AG20443 (cell line): ENCODE measurements at places on chromosomes 5 and 9.

- no peak for DNase-seq
These were observed 122.5 kb upstream of the RFX3 start for GRCh38 chr9:3648266-3648665.

DNA sequence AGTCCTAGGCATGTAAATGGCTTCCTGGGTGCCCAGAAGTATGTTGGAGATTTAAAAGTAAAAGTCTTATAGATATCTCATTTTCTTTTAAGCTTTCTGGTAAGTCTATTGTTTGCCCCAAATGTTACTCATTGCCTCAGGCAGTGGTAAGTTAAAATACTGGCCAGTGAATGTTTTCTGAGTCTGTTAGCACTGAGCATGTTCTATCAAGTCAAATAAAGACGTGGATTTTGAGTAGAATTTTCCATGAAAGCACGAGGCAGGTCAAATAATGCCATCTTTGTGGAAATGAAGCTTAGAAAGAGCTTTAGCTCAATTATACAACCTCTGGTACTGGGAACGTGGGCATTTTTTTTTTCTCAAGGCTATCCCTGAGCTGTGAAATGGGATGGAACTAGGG lies 651.3 kb upstream of the ACO1 start:
- no peak for DNase-seq

GRCh38 chr5:170700503-170700902 lies 83.0 kb upstream of the GABRP start:
- no peak for DNase-seq

GRCh38 chr5:78659114-78659513 lies 10.5 kb upstream of the LHFPL2 start:
- DNase-seq = no peak

- no peak for DNase-seq
These were observed 3.0 kb upstream of the CTSV start for GRCh38 chr9:97041898-97042297.

DNA sequence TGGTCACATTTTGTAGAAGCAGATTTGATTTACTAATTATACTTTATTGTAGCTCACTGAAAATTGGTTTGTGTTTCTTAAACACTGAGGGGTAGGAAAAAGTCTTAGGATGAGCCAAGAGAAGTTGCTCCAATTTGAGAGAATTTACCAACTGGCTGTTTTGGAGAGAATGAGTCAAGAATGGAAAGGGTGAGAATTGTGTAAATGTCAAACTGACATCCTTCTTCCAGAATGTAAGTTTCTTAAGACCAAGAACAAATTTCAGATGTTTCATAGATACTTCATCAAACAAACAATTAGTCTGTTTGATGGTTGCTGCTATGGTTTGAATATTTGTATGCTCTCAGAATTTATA lies 106.2 kb upstream of the TXNDC8 start:
- peak; percentile 34 for DNase-seq

DNA sequence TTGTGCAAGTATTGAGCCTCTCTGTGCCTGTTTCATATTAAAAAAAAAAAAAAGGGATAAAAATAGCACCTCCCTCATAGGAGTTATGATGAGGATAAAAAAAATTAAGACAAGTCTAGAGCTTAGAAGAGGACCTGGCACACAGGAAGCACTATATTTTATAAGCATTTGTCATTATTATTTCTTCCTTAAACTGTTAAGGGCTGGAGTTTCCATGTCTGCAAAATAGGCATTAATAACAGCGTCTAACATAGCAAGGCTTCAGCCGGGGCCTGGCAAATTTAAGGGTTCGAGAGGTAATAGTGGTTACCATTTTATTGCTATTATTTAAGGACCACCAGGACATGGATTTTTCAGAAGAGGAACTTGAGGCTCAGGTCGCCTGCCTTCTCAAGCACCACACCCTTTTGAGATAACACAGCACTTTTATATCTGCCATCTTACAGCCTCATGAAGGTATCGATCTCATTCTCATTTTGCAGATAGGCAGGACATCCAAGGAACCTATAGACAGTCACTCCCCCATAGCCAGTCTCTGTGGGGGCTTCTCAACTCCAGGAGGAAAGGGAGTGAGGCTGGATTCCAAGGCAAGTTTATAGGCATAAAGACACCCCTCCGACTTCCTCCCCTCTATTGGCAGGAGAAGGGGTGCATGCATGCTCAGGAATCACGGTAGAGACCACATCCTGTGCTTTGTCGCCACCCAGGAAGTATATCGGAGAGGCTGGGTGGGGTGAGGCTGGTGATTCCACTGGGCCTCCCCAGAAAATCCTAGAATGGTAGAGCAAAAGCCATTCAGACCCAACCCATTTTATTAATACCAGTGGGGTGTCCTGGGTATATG lies 2.4 kb downstream of the ANXA6 start:
- DNase-seq = no peak

- DNase-seq = peak; percentile 35
These were observed 161.4 kb downstream of the SLIT3 start for GRCh38 chr5:169139480-169140050.

DNA sequence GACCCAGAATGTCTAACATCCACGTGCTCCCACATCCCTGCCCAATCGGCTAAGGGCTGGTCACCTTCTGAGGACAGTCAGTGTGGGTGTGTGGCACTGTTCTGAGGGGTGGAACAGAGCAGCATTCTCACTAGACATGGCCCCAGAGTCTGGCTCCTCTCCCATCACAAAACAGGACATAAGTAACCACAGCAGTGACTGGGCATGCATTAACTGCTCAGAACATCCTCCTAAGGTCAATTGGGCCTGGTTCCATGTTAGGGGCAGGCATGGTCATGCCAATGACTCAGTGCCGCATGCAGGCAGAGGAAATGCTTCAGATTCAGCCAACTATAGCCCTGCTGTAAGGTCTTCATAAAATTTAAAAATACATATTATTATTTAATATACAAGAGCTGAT lies 12.9 kb downstream of the MACROH2A1 start:
- peak; percentile 36 for DNase-seq

- DNase-seq = no peak
These were observed 124.6 kb upstream of the TBCA start for GRCh38 chr5:77900691-77901090.

- no peak for DNase-seq
These were observed 45.9 kb upstream of the CEMIP2 start for GRCh38 chr9:71814226-71814625.

GRCh38 chr5:54001976-54002775 lies 308.2 kb downstream of the ARL15 start:
- no peak for DNase-seq

GRCh38 chr9:91929331-91929730 lies 20.7 kb downstream of the ROR2 start:
- no peak for DNase-seq

DNA sequence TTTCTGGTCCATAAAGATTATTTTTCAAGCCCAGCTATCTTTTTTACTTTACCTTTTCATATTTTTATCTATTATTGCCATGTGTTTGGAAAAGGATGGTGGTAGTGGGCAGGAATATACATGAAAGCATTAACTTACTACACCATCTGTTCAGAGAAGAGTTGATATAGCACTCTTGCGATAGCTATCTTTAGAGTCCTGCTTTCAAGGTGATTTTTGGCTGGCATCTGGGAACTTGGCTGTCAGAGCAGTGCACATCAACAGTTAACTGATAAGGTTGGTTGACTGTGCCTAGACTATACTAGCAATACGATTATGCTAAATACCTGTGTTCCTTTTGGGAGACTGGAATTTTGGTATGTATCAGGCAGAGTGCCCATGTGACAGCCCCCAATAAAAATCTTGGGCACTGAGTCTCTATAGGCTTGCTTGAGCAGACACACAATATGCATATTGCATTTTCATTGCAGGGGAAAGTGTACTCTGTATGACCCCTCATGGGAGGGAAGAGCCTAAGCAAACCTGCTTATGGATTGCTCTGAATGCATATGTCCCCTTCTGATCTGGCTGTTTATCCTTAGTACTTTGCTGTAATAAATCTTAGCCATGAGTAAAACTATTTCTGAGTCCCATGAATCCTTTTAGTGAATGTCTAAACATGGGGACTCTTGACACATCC lies 227.6 kb upstream of the C9orf72 start:
- no peak for DNase-seq

DNA sequence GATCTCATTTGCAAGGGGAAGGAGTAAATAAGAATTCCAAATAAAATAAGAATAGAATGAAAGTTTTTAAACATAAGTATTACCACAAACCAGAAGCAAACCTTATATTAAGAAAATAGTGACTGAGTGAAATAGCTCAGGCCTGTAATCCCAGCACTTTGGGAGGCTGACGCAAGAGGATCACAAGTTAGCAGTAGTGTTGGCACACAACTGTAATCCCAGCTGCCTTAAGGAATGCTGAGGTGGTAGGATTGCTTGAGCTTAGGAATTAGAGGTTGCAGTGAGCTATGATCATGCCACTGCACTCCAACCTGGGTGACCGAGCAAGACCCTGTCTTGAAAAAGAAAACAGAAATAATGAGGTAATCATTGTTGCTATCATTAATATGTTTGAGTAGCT lies 47.0 kb downstream of the APC start:
- DNase-seq = no peak

DNA sequence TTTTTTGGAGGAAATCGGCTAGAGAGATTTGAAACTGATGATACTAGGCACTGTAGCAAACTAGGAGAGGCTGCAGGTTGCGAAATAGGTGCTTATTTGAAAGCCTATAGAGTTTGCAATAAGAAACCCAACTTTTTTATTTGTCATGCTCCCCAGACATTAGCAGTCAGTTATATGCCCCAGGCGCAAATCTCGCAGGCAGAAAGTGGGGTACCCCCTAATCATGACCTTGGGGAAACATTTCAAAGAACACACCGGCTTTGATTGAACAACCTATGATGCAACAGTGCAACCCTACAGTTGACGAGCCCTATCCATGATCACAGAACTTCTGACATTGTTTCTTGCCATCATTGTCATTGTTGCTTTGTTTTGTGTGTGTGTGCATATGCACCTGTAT lies 510.5 kb downstream of the RAB3C start:
- no peak for DNase-seq

- DNase-seq = no peak
These were observed 93.5 kb upstream of the CACNA1B start for GRCh38 chr9:137784046-137784445.

DNA sequence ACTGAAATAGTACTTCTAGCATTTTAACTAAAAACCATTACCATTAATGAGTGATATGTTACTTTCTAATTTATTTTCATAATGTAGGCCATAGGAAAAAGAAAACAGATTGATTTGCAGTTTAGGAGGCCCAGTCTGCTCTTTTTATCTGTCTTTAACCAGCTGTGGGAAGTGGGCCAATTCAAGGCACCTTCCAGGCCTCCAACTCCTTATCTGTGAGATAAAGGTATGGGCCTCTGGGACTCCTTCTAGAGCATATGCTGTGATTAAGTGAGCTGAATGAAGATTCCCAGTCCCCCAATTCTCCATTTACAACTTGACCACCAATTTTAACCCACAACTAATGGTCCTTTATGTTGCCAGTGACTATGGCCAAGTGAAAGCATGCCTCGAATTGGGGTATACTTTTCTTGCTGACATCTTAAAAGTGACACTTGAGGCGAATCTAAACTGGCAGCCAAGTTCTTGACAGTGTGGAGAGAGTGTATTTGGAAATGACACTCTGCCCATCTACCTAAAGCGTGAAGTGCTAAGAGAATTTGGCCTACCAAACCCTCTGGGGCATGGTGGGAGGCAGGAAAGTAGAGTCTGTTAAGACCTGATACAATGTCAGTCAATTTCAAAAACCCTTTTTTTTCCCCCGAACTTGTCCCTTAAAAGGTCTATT lies 88.3 kb downstream of the PIK3R1 start:
- DNase-seq = no peak

DNA sequence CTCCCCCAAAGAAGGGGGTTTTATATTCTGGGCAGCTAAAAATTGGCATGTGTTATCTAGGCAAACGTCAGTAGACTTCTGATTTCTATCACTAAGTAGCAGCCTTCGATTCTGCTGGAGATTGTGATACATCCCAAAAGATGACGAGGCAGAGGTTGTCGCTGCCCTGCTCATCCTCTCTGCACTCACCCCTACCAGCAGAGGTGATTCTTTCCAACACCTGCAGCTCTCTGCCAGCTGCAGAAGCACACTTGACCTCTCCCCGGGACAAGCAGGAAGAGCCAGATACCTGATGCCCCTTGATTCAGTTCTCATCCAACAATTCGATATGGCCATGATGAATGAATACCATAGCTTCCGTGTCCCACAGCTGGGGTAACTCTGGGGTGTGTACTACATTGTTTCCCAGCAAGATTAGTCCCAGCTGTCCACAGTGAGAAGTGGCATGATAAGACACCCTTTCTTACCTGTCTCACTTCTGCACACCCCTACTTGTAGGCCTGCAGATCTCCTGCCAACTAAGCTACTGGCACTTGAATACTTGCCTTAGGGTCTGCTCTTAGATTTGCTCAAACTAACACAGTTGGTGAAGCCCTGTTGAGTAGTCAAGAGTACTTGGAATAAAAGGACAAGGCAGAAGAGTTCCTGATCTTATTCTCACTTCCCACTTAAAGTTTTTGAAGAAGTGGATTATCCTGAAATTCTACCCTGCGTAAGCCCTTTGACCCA lies 37.6 kb upstream of the SMAD5 start:
- DNase-seq = no peak

DNA sequence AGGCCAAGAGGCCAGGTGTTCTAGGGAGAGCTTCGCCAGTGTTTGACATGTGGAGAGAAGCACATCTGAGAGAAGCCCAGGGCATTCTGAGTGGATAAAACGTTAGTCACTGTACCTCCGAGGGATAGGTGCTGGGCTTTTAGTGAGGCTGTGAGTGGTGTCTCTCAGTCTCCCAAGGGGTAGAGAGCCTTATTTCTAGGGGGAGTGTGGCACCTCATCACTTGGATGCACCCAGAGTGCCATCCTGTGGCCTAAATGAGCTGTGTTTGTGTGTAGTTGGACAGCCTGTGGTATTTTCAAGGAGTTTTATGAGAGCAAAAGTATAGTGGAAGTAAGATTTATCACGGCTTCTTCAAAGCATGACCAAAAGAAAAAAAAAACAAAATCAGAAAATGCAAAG lies 1046.9 kb upstream of the WWC1 start:
- DNase-seq = no peak

- no peak for DNase-seq
These were observed 48.4 kb downstream of the ZNF608 start for GRCh38 chr5:124697933-124698591.

GRCh38 chr5:103908336-103909080 lies 345.9 kb upstream of the NUDT12 start:
- DNase-seq = no peak

DNA sequence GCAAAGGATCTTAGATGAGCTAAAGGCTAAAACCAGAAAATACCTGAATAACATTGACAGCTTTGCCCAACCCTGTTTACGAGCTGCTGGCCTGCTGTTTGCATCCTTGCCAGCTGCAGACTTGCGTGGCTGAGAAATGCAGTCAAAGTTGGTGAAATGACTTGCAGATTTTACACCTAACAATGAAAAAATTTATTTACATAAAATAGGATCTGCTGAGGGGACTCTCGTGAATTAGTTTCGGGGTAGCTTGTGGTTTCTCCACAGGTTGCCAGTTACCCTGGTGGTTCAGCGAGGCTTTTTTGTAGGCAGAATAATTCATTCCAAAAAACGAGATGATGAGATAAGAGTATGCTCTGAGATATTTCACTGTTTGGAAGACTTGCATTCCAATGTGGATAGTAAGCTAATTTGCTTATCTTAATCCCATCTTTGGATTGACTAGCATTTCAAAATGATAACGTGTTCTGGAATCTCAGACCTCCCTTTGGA lies 65.7 kb upstream of the FANCC start:
- DNase-seq = peak; percentile 56

GRCh38 chr9:137593176-137593575 lies 2.9 kb upstream of the ZMYND19 start:
- no peak for DNase-seq
